Mesothelial cell of epicardium (in vitro differentiated cells): ENCODE measurements at places on chromosomes 7 and 10. TPM values are rescaled to one million over a fixed set of nuclear protein-coding genes. Genes with fewer than 3 reads are reported as not detected.

XRCC2 gene
- total RNA-seq = 6.7 to 7.3 TPM (median 7.0 TPM) in 3 replicates

PPP1R17 gene
- total RNA-seq = not detected in 3 replicates

ACTR3C gene
- total RNA-seq = 0.40 to 0.84 TPM (median 0.47 TPM) in 3 replicates

FBXW4 gene
- 63.2 to 65.9 TPM (median 65.6 TPM) in 3 replicates for total RNA-seq

MYH16 gene
- 0.09 TPM in 1 of 3 replicates, not detected in the others for total RNA-seq

LEP gene
- total RNA-seq = not detected in 3 replicates

GALNT11 gene
- 37.9 to 39.7 TPM (median 38.7 TPM) in 3 replicates for total RNA-seq

LRRC17 gene
- total RNA-seq = 42.0 to 45.5 TPM (median 43.1 TPM) in 3 replicates

TMEM139 gene
- total RNA-seq = 6.1 to 10.1 TPM (median 7.9 TPM) in 3 replicates

PYROXD2 gene
- 31.1 to 34.4 TPM (median 31.9 TPM) in 3 replicates for total RNA-seq

TUBB8 gene
- total RNA-seq = 0.33 to 0.67 TPM (median 0.41 TPM) in 3 replicates

WNT8B gene
- 0.60 to 0.95 TPM (median 0.69 TPM) in 3 replicates for total RNA-seq

CTNNA3 gene
- total RNA-seq = 14.2 to 17.6 TPM (median 14.2 TPM) in 3 replicates

ITGB8 gene
- 15.3 to 15.6 TPM (median 15.3 TPM) in 3 replicates for total RNA-seq

SORCS1 gene
- total RNA-seq = 0.78 to 1.1 TPM (median 0.81 TPM) in 3 replicates

LRRTM3 gene
- 4.6 to 5.6 TPM (median 5.2 TPM) in 3 replicates for total RNA-seq

PAPOLB gene
- 0.11 to 0.22 TPM (median 0.20 TPM) in 3 replicates for total RNA-seq

RPA3 gene
- total RNA-seq = 20.5 to 22.9 TPM (median 22.2 TPM) in 3 replicates

ZNF488 gene
- 0.96 to 1.4 TPM (median 0.99 TPM) in 3 replicates for total RNA-seq

ELN gene
- 32.9 to 37.4 TPM (median 33.2 TPM) in 3 replicates for total RNA-seq

CALML3 gene
- 0.07 TPM in 1 of 3 replicates, not detected in the others for total RNA-seq

PRSS58 gene
- not detected in 3 replicates for total RNA-seq

CYREN gene
- total RNA-seq = 44.4 to 46.7 TPM (median 44.8 TPM) in 3 replicates

MRC1 gene
- not detected in 3 replicates for total RNA-seq

PRKAR2B gene
- 7.8 to 8.3 TPM (median 7.8 TPM) in 3 replicates for total RNA-seq

TUBAL3 gene
- total RNA-seq = 0.11 to 0.22 TPM in 2 of 3 replicates, not detected in the other

PVRIG gene
- total RNA-seq = not detected in 3 replicates

TMEM184A gene
- 4.3 to 5.0 TPM (median 5.0 TPM) in 3 replicates for total RNA-seq

EIF5AL1 gene
- total RNA-seq = 0.07 TPM in 2 of 3 replicates, not detected in the other

GPR15LG gene
- not detected in 3 replicates for total RNA-seq

TMEM196 gene
- not detected in 3 replicates for total RNA-seq

CNNM1 gene
- total RNA-seq = 0.27 to 0.49 TPM (median 0.31 TPM) in 3 replicates

NOS3 gene
- 6.0 to 7.8 TPM (median 6.6 TPM) in 3 replicates for total RNA-seq

PDE1C gene
- 0.68 to 2.1 TPM (median 0.94 TPM) in 3 replicates for total RNA-seq

ZNF503 gene
- 58.0 to 59.9 TPM (median 58.3 TPM) in 3 replicates for total RNA-seq

CHAT gene
- total RNA-seq = not detected in 3 replicates

PPIA gene
- total RNA-seq = 935 to 982 TPM (median 943 TPM) in 3 replicates

SDK1 gene
- 12.8 to 17.2 TPM (median 15.1 TPM) in 3 replicates for total RNA-seq

FAM24A gene
- total RNA-seq = not detected in 3 replicates

AGMO gene
- total RNA-seq = 0.95 to 1.1 TPM (median 1.0 TPM) in 3 replicates

HOXA9 gene
- total RNA-seq = 10.8 to 14.5 TPM (median 13.2 TPM) in 3 replicates

ZNF727 gene
- total RNA-seq = not detected in 3 replicates

LAMB1 gene
- total RNA-seq = 556 to 593 TPM (median 584 TPM) in 3 replicates

TNPO3 gene
- total RNA-seq = 37.7 to 40.2 TPM (median 40.2 TPM) in 3 replicates
